SIG-M5 (cell line): ENCODE measurements at places on chromosomes 2 and 18.

- DNase-seq: no peak
Observed at GRCh38 chr2:33498291-33498956, 22.0 kb downstream of the RASGRP3 start.

DNA sequence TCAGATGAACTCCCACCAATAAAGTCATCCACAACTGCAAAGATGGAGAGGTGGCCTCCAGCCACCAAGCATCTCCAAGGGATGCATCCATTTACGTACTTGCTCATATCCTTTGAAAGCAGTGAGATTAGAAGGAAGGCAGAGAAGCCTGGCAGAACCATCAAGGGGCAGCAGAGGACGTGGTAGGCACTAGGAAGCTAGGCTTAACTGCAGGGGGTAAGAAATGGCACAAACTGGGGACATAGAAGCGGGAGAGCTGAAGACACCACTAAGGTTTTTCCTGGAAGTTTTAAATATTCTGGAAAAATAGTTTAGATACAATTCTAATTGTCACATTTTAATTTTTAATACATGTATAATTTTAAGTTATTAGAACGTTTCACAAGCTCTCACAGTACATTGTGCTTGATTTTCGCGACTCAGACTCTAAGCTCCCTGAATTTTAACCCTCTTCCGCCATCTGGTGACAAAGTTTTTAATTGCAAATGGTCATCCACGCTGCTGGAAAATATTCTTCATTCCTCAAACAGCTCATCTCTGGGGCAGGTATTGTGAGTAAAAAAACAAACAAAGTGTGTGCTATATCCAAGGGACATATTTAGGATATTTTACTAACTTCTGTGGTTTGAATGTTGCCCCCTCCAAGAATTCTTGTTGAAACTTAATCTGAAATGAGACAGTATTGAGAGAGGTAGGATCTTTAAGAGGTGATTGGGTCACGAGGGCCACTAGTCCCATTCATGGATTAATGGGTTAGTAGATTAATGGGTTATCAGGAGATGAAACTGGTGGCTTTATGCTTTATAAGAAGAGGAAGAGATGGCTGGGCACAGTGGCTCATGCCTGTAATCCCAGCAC is 1.6 kb upstream of the PSTPIP2 start:
- peak; percentile 19 for DNase-seq

- no peak for DNase-seq
Observed at GRCh38 chr2:16626497-16626896, 39.1 kb downstream of the CYRIA start.

GRCh38 chr2:15836689-15837610 is 103.4 kb upstream of the MYCN start:
- DNase-seq: no peak

DNA sequence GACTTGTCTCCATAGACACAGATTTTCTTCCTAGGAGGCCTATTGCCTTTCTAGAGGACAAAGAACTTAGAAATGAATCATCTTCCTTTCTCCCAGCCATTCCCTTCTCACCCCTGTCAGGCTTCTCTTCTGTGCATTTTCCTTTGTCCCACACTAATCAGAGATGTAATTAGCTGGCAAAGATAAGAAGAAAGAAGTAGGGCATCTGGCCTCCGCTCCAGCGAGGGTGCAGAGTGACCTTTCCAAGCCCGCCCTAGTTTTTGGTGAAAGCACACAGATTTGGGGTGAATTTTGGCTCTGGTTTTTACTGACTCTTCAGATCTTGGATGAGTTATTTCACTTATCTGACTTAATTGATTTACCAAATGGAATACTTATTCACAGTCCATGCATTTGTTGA is 626.5 kb downstream of the ZEB2 start:
- no peak for DNase-seq

DNA sequence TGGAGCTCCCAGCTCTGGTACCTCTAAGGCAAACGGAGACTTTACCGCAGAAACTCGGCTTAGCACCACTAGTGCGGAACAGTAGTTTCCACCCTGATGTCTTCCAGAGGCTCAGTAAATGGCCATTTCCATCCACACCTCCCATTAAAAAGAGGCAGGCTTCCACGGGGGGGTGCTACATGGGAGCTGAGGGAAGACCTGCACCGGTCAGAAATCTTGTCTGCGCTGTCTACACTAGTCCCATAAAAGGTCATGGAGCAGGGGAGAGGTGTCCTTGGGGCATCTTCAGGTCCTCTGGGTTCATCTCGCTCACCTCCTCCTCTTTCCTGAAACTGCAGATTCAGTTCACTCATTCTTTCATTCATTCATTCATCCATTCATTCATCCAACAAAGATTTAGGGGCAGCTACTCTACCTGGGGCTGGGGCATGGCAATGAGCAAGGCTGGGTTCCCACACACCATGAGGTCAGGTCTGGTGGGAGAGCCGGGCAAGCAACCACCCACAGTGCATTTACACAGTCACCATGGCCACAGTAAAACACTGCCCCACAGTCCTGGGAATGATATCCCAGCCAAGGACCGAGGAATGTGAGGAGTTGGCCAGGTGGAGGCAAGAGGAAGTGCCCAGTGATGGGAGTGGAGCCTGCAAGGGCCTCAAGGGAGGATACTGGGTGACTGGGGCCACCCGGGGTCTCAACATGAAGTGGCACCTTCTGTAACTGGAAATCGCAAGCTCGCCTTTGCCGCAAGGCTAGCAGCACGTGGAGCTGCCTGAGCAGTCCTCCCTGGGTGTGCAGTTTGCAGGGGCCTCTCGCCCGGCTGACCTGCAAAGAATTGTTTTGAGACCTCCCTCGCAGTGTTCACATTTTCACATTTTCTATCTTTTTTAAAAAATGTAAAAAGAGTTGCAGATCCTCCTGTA is 180.2 kb upstream of the RAB6C start:
- DNase-seq: no peak

- no peak for DNase-seq
Observed at GRCh38 chr2:172560721-172561120, 4.8 kb downstream of the PDK1 start.

DNA sequence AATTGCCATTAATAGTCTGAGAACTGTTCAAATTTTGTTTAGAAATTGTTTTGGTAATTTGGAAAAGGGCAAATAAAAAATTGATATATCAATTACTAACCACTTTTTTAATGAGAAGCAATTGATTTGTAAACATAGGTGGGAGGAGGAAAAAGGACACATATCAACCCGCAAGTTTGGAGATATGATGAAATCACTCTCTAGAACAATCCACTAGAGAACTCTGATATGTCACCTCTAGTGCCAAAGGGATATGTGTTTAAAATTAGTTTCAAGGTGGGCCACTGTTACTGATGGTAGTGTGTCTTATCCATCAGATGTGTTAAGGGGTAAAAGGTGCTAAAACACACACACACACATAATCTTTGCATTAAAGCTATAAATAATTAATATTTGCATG is 16.6 kb downstream of the IFIH1 start:
- no peak for DNase-seq

- DNase-seq: no peak
Observed at GRCh38 chr18:72107647-72108383, 436.3 kb downstream of the CBLN2 start.

DNA sequence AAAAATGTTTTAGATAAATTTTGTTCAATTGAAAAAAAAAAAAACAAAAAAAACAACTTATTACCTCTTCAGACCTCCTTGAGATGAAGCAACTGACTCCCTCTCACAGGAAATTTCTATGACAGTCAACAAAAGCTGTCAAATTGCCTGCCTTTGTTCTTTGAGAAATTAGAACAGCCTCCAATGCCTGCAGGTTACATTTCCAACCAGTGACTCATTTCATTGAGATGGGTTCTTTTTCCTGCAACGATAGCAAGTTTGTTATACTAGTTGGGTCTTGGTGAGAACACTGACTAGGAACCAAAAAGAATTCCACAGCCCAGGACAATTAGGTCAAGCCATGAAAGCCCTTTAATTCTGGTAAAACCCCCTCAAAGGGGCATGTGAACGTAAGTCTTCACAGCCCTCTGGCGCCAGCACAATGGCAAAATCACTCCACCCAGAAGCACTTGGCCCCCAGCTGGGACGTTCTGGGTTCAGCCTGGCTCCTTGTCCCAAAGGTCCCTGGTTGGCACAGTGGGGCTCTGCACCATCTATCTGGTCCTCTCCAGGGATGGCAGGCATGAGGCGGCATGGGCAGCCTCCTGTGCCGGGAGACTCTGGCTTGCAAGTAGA is 87.0 kb downstream of the SPP2 start:
- no peak for DNase-seq

GRCh38 chr2:97935719-97936161 is 60.0 kb downstream of the TMEM131 start:
- DNase-seq: no peak

GRCh38 chr2:61456070-61456745 is 14.7 kb downstream of the USP34 start:
- DNase-seq: no peak

DNA sequence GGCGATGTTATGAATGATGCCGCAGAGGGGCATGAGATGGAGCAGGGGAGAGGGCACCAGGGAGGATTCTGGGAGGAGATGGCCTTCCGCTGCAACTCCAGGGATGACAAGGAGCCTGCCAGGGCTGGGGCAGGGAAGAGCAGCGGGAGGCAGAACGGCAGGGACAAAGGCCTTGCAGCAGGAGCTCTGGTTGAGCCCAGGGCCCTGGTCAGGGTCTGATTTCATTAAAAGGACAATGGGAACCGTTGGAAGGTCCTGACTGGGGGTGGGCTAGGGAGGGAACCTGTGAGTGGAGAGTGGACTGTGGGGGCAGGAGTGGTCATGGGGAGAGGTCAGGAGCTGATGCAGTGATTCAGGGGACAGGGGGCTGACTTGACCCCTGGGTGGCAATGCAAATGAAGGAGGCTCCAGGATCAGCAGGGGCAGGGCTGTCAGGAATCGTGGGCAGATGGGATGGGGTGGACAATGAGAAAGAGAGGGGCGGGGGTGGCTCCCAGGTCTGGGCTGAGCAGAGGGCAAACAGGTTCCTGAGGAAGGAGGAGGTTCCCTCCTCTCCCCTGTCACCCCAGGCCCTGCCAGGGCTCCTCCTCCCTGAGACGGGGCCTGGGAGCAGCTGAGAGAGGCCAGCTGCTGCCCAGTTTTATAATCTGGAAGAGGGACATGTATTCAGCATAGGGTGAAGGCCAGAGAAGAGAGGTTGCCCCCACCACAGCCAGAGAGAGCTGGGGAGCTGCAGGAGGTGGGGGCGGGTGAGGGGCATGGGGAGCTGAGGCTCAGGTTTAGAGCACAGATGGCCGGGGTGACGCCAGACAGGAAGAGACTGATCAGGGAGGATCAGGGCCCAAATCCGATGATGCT is 7.3 kb upstream of the DUSP2 start:
- no peak for DNase-seq

DNA sequence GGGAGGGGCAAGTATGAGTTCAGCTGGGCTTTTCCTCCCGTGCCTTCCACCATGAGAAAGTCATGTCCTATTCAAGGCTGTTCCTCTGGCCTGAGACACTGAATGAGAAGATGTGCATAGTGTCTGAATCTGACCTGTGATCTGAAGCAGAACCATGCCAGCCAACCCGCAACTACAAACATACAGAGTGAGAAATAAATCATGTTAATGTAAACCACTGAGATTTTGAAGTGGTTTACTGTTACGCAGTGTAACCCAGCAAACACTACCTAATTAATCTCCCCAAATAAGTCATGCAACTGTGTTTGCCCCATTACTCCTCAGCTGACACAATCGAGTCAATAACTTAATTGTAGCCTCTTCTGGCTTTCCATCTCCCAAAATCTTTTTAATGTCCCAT is 49.2 kb downstream of the METTL4 start:
- no peak for DNase-seq

- DNase-seq: no peak
Observed at GRCh38 chr2:129957891-129958290, 21.6 kb upstream of the RAB6C start.

DNA sequence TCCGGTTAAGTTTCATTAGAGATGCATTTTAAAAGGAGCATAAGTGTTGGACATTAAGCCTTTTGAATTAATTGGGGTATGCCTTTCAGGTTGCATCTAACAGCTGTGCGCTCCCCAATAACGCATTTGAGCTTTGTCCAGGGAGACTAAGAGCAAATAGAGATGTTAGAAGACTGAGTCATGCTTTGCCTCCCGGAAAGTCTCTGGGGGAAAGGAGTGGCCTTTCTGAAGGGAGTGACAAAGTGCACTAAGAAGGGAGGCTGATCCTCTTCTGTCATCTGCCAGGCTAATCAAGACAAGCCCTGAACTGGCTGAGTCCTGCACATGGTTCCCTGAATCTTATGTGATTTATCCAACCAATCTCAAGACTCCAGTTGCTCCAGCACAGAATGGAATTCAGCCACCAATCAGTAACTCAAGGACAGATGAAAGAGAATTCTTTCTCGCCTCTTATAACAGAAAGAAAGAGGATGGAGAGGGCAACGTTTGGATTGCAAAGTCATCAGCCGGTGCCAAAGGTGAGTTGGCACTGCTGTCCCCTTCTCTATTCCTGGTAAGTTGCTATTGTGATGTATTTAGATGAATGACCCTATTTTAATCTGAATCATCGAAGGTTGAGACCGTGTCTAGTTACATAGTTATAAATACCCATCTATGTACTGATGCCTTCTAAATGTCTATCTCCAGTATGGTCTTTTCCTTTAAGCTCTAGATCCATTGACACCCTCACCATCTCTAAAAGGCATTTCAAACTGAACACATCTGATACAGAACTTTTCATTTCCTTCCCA is 12.1 kb downstream of the TTL start:
- no peak for DNase-seq

DNA sequence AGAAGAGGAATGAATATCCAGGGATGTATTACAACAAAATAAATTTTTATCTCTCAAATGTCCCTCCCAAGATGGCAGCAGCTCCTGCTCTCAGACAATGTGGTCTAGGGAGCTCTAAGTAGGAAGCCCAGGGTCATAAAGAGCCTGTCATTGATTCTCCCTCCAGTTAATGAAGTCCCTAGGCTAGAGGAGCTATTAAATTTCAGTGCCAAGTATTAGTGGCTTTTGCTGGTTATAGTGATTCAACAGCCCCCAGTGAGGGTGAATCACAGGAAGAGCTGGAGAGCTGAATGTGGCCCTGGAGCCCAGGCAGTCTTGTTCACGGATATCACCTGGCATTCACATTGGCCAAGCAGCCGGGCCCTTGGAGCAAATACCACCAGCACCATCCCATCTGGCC is 109.8 kb upstream of the YPEL5 start:
- DNase-seq: no peak

DNA sequence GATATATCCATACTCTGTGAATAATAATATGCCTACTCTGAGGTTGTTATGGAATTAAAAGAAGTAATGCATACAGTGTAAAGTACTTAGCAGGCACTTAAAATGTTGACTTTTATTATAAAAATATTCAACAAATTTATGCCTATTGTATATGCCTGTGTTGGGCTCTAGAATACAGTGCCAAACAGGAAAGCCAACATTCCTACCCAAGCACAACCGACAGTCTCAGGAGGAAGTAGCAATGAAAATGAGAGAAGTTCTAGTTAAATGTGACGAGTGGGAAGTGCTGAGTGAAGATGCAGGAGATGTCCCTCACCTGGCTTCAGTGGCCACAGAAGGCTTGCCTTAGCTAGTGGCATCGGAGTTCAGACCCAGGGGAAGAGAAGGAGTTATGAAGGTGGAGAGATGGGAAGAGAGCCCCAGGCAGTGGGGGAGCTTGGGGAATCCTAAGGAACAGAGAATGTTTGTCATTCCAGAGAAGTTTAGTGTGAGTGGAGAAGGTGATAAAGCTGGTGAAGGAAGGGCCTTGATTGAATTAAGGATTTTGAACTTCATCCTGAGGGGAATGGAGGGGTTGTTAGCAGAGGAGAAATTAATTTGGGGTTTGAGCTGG is 105.4 kb upstream of the CNGA3 start:
- DNase-seq: no peak

GRCh38 chr2:144848423-144848822 is 328.5 kb upstream of the ZEB2 start:
- no peak for DNase-seq

- DNase-seq: no peak
Observed at GRCh38 chr2:130996691-130997090, 96.6 kb downstream of the FAM168B start.
